ENCODE measurements at places on chromosomes 5 and 9. TPM values are rescaled to one million over a fixed set of nuclear protein-coding genes. Genes with fewer than 3 reads are reported as not detected.

The AQP7 gene
- 66.5 TPM for total RNA-seq

- no peaks in the 10 kb centered on the region for H3K27me3 ChIP-seq
- no peak overlapping the region for H3K27ac ChIP-seq
- DNase-seq = no peak
- no peaks in the 10 kb centered on the region for H3K36me3 ChIP-seq
- no peak overlapping the region for H3K4me3 ChIP-seq
Measured at GRCh38 chr5:170341545-170341944, 44.0 kb upstream of the LCP2 start.

DNA sequence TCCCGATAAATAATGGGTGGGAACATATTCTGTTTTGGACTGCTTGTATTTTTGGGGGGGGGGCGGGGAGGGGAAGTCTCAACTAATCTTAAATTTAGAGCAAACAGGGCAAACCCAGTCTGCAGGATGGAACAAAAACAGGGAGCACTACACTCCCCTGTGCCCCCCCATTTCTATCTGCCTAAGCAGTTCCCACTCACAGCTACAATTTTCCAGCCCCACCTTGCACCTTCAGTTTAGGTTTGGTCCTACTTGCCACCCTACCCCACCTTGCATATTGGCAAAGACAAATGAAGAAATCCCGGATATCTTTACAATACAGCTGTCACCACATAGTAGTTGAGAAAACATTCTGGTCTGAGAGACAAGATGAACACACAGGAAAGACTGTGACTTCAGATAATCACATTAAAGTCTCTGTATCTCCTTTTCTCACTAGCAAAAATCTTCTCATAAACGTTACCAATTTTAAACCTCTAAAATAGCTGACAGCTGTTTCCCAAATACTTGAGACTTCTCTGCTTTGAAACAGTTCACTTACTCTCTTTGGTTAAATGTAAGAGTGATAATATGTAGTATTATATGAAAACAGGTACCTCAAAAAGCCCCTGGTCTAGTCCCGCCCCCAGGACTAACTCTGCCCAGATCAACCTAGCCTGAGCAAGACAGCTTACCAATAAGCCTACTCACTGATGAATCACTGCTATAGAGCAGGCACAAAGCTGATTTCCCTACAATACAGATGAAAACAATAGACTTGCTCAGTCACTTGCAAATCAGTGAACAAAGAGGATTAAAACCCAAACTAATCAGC, 5.2 kb upstream of the RAPGEF6 start:
- no peak overlapping the region for H3K27ac ChIP-seq
- H3K36me3 ChIP-seq = peaks cover 9% of the 10 kb centered on the region
- DNase-seq = no peak
- H3K4me3 ChIP-seq = no peak overlapping the region

- H3K36me3 ChIP-seq = no peaks in the 10 kb centered on the region
- no peak overlapping the region for H3K4me3 ChIP-seq
- DNase-seq = no peak
Measured at GRCh38 chr5:173396311-173396993, 68.2 kb upstream of the STC2 start.

DNA sequence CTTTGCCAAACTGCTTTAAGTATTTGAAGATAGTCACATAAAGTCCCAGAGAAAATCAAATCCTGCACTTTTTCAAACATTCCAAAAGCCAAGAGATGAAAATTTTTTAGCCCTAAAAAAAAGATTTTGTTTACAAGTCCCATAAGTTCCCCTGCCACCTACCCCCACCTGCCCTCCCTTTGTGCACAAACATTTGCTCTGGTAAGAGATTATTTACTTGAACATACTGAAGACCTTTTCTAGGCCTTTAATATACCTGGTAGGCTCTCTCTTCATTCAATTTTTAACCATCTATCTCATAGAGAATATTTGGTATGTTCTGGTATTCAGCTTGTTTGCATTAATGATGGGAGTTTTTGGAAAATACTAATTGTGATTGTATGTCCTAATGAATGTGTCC, 50.3 kb downstream of the MEGF9 start:
- no peaks in the 10 kb centered on the region for H3K27me3 ChIP-seq
- no peaks in the 10 kb centered on the region for H3K36me3 ChIP-seq
- peaks cover 12% of the 10 kb centered on the region for H3K4me1 ChIP-seq
- H3K4me3 ChIP-seq = no peak overlapping the region
- no peak overlapping the region for H3K27ac ChIP-seq
- DNase-seq = no peak

- H3K4me3 ChIP-seq = no peak overlapping the region
- no peaks in the 10 kb centered on the region for H3K27me3 ChIP-seq
- no peak for DNase-seq
- peak overlapping the region; percentile 87 for H3K27ac ChIP-seq
- H3K36me3 ChIP-seq = no peaks in the 10 kb centered on the region
Measured at GRCh38 chr5:32329395-32329834, 16.7 kb upstream of the MTMR12 start.

GRCh38 chr5:34562791-34563190, 93.3 kb upstream of the RAI14 start:
- H3K4me1 ChIP-seq = no peaks in the 10 kb centered on the region
- H3K4me3 ChIP-seq = no peak overlapping the region
- H3K27me3 ChIP-seq = no peaks in the 10 kb centered on the region

DNA sequence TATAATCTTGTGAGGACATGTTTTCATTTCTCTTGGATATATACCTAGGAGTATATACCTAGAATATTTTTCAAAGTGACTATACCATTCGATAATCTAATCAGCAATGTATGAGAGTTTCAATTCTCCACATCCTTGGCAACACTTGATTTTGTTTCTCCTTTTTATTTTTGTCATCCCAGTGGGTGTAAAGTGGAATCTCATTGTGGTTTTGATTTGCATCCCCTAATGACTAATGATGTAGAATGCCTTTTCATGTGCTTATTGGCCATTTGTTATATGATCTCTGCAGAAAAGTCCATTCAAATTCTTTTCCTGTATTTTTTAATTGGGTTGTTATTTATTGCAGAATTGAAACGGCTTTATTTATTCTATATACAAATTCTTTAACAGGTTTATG, 15.2 kb downstream of the ZCCHC9 start:
- no peak overlapping the region for H3K4me3 ChIP-seq
- no peak overlapping the region for H3K27ac ChIP-seq
- H3K36me3 ChIP-seq = peaks cover 29% of the 10 kb centered on the region
- no peaks in the 10 kb centered on the region for H3K27me3 ChIP-seq
- H3K4me1 ChIP-seq = no peaks in the 10 kb centered on the region

DNA sequence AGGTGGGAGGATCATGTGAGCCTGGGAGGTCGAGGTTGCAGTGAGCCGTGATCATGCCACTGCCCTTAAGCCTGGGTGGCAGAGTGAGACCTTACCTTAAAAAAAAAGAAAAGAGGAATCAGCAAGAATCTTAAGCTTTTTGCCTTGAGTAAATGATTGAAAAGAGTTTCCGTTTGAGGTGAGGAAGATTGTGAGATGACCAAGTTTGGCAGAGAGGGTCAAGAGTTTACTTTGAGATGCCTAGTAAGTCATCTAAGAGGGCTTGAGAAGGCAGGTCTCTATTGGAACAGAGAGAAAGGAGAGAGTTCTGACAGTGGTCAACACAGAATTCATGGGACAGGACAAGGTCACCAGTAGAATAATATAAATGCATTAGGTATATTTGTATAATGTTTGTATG, 572.1 kb downstream of the TLE4 start:
- H3K4me1 ChIP-seq = no peaks in the 10 kb centered on the region
- H3K36me3 ChIP-seq = no peaks in the 10 kb centered on the region
- H3K27me3 ChIP-seq = no peaks in the 10 kb centered on the region

GRCh38 chr5:138706655-138707480, 46.4 kb upstream of the CTNNA1 start:
- H3K4me1 ChIP-seq = no peaks in the 10 kb centered on the region
- H3K27me3 ChIP-seq = no peaks in the 10 kb centered on the region
- H3K36me3 ChIP-seq = no peaks in the 10 kb centered on the region
- no peak overlapping the region for H3K4me3 ChIP-seq
- DNase-seq = no peak

DNA sequence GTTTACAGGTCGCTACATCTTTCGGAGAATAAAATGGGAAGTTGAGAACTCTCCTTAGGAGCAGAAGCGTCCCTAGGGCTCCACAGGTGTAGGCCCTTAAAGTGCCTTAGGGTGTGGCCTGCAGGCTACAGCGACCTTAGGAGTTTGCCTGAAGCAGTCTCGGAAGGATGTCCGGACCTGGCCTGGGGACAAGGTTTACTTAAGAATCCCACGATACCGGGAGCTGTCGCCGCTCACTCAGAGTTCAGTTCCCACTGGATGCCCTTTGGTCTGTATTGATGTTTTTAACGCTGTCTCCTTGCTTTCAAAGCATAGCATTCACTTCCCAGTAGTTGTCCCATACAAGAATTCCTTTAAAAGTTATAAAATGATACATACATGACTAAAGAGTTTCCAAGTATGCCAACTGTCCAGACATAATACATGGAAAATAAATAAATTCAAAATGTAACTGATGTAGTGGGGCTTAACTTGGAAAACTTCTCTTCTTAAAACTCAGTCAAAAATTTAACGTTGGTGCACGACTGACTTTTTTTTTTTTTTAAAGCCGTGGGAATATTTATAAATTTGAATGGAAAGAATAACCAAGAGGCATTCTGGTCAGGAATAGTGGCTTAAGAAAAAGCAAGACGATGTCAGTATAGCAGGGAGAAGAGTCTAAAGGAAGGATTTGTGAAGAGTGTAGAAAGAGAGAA, 848 bp downstream of the RAD50 start:
- H3K4me3 ChIP-seq = peak overlapping the region; percentile 83
- peaks cover 20% of the 10 kb centered on the region for H3K4me1 ChIP-seq
- H3K27me3 ChIP-seq = no peaks in the 10 kb centered on the region
- DNase-seq = no peak
- H3K36me3 ChIP-seq = peaks cover 9% of the 10 kb centered on the region

DNA sequence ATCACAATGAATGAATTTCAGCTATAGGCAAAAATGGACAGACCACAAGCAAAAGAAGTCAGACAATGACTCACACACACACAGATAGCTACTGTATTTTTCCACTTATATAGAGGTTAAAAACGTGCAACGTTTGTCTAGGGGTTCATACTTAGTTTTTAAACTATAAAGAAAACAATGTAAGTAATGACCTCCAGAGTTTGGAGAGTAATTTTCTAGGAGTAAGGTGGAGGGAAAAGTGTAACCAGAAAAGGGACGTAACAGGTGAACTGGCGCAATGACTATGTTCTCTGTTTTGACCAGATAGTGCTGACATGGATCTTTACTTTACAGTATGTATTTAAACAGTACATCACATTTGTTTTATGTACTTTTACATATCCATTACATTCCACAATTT, 51.1 kb downstream of the FNIP1 start:
- H3K4me3 ChIP-seq = no peak overlapping the region
- H3K36me3 ChIP-seq = peaks cover 27% of the 10 kb centered on the region
- DNase-seq = no peak
- H3K27me3 ChIP-seq = no peaks in the 10 kb centered on the region

DNA sequence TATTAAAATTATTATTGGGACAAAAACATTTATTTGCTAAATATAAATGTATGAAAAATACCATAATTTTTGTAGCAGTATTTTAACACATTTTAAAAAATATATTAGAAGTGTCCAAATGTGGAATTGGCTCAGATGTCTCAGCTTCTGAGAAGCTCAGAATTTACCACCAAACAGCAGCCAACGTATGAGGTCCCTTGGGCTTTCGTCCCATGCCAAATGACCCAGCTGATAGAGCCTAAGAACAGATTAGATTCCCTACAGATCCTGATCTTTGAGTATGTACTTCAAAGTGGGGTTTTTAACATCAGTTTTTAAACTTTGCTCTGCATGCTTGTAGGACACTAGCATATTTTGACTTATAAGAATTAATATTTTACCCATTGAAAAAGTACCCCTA, 77.3 kb upstream of the RPS23 start:
- peaks cover 39% of the 10 kb centered on the region for H3K4me1 ChIP-seq
- DNase-seq = no peak
- no peaks in the 10 kb centered on the region for H3K36me3 ChIP-seq
- no peaks in the 10 kb centered on the region for H3K27me3 ChIP-seq
- no peak overlapping the region for H3K27ac ChIP-seq
- no peak overlapping the region for H3K4me3 ChIP-seq

- no peaks in the 10 kb centered on the region for H3K27me3 ChIP-seq
- H3K27ac ChIP-seq = no peak overlapping the region
- peak overlapping the region; percentile 86 for H3K4me3 ChIP-seq
- H3K4me1 ChIP-seq = peaks cover 3% of the 10 kb centered on the region
- no peak for DNase-seq
- H3K36me3 ChIP-seq = no peaks in the 10 kb centered on the region
Measured at GRCh38 chr5:77492653-77493000, 511 bp upstream of the WDR41 start.

DNA sequence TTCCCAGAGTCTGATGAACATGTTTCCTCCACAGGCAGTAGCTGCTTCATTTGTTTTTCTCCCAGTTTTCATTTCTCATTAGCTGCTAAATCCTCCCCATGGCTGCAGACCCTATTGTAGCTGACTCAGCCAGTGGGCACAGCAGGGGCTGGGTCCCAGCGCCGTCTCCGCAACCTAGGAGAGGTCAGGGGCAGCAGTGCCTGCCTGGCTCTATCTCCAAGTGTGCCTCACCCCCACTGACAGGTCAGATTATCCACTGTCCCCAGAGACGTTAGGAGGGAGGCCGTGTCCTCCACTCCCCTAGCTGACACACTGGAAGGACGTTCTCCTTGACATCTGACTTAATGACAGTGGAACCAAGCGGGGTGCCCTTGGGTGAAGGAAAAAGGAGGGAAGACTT, 31.1 kb downstream of the KCNIP1 start:
- no peaks in the 10 kb centered on the region for H3K27me3 ChIP-seq
- no peak overlapping the region for H3K27ac ChIP-seq
- no peaks in the 10 kb centered on the region for H3K36me3 ChIP-seq
- H3K4me3 ChIP-seq = no peak overlapping the region

DNA sequence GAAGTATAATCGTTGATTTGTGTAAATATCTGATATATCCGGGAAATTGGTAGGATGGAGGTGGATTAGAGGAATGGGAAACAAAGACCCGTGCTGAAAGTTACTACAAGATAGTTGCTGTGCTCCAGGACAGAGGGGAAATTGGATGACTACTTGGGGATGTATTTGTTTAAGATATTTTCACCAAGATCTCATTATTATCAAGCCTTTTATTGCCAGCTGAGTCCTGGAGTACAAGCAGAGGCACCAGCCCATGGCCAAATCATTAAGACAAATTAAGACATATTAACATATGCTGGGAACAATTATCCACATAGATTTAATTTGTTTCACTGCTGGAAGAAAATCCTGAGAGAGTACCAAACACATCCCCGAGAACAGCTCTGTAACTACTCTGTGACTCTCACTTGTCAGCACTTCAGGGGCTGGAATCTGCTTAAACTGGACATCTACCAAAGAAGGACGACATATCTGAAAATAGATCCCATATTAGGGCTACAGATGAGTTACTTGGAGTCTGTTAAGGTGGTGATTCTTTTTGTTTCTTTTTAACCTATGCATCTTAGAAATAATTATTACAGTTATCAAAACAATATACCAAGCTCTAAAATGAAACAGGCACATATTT, 68.2 kb downstream of the SLC1A1 start:
- no peak overlapping the region for H3K4me3 ChIP-seq
- H3K27ac ChIP-seq = no peak overlapping the region
- H3K36me3 ChIP-seq = no peaks in the 10 kb centered on the region
- no peak for DNase-seq
- no peaks in the 10 kb centered on the region for H3K27me3 ChIP-seq

Measured in suprapubic skin (tissue), 4 donors.